ENCODE measurements at places on chromosomes 2 and 18. TPM values are rescaled to one million over a fixed set of nuclear protein-coding genes. Genes with fewer than 3 reads are reported as not detected.

TMEM200C gene
- total RNA-seq, result not detected

TTR gene
- total RNA-seq, result not detected

PRKAG3 gene
- total RNA-seq, result not detected

SPIRE1 gene
- 1.3 TPM for total RNA-seq

RSAD2 gene
- total RNA-seq, result 100 TPM

AGFG1 gene
- 80.1 TPM for total RNA-seq

EN1 gene
- total RNA-seq, result not detected

SCN9A gene
- total RNA-seq, result 0.52 TPM

DSC3 gene
- total RNA-seq, result not detected

SAG gene
- not detected for total RNA-seq

PREPL gene
- total RNA-seq, result 21.3 TPM

VSNL1 gene
- not detected for total RNA-seq

GDF7 gene
- not detected for total RNA-seq

COBLL1 gene
- not detected for total RNA-seq

TOGARAM2 gene
- 3.7 TPM for total RNA-seq

NT5DC4 gene
- total RNA-seq, result not detected

ZNF2 gene
- total RNA-seq, result 4.4 TPM

TNFRSF11A gene
- 9.1 TPM for total RNA-seq

TBR1 gene
- not detected for total RNA-seq

CRYGC gene
- not detected for total RNA-seq

BMP10 gene
- total RNA-seq, result not detected

TMEM237 gene
- total RNA-seq, result 20.0 TPM

L3MBTL4 gene
- total RNA-seq, result 0.33 TPM

ANKRD30B gene
- not detected for total RNA-seq

TYW5 gene
- 7.9 TPM for total RNA-seq

ABCB6 gene
- 10.0 TPM for total RNA-seq
